ENCODE measurements at places on chromosomes 2 and 18.

DNA sequence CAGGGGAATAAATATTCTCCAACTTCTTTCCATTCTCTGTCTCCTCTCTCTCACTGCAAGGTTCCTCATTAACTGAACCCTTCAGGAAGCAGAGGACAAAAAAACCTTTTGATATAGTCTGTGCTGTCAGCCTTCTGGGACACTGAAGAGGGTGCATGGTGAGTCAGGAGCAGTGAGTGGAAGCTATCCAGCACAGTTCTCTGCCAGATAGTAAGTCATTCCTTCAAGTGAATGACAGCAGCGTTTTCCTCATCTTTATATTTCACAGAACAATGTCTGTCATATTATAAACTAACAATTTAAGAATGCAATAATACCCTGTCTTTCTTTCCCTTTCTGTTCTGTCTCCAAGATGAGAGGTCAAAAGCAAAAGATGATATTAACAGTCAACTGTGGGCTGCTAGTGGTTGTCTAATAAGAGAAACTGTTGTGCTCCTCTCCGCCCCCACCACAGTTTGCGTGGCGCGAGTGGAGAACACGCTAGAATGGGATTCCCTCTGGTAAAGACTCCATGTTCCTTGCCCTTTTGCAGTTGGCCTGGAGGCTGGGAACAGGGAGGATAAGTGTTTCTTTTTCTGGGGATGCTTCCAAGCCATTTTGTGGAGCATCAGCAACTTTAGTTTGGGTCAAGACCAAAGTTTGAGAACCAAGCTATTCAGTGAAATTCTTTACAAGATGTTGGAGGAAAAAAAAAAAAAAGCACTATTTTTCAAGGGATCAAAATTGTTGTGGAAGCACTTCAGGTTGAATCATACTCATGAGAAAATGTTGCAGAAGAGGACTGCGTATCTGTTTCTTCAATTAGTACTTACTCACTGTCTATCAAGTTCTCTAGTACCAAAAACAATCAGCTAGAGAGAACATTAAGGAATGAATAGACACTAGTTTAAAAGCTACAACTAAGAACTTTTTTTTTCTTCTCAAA, 430.2 kb downstream of the SETBP1 start:
- no peak for DNase-seq

- DNase-seq: no peak
These were observed 33.9 kb downstream of the ACKR3 start for GRCh38 chr2:236603361-236604015.

- DNase-seq: no peak
These were observed 221.3 kb upstream of the ITGA4 start for GRCh38 chr2:181235683-181236459.

- DNase-seq: no peak
These were observed 41.3 kb downstream of the HDHD2 start for GRCh38 chr18:47108998-47109405.

- DNase-seq: no peak
These were observed 361.6 kb upstream of the SPHKAP start for GRCh38 chr2:228543117-228543516.

- no peak for DNase-seq
These were observed 28.2 kb downstream of the SDC1 start for GRCh38 chr2:20196657-20197161.

DNA sequence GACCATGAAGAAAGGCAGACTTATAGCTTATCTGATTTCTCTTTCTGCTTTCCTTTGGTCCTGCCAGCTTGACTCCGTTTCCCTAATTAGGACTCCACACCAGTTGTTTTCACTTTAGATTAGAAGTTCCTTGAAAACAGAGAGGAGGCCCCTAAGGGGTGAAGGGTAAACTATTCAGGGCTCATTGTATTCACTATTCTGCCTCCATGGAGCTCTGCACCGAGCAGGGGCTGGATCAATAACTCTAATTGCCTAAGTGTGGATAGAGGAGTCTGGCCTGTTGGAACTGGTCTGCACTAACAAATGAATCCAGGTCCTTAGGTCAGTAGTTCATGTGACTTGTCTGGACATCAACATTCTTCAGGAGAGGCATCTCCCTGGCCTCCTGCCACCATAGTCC, 36.1 kb upstream of the SKA1 start:
- DNase-seq: no peak

DNA sequence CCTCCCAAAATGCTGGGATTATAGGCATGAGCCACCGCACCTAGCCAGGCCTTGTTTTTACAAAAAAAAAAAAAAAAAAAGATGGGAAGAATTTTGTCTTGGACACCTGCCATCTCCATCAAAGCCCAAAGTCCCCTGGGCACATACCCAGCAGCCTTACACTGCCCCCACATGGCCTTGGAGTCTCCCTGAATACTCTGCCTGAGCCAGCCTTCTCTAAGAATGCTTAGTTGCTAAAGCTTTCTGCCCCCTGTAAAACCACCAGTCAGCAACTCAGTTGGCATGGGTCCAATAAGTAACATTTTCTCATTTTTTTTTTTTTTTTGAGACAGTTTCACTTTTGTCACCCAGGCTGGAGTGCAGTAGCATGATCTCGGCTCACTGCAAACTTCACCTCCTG, 40.6 kb downstream of the SPC25 start:
- DNase-seq: no peak

- DNase-seq: no peak
These were observed 64.7 kb upstream of the RAB6C start for GRCh38 chr2:129914538-129915302.
